ENCODE measurements at places on chromosomes 2 and 18.

DNA sequence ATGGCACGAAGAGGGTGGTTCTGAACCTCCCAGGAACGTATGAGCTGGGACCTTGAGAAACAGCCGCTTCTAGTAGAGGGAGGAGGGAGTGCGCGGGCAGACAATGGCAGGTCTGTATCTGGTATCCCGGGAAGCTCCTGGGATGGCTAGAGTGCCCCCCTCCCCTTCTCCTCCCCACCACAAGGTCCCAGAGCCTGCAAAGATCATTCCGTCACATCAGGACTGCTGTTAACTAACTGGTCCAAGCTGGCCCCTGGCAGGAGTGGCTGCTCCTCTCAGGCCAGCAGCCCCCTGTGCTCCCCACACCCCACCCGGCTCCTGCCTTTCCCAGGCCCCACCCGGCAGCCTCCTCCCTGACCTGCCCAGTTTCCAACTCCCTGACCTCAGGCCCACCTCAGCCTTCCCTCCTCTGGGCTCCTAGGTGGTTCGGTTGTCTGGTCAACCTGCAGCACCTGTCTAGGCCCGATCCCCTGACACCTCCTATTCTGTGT is 75.0 kb downstream of the TPO start:
- DNase-seq, result no peak

GRCh38 chr2:120749506-120750431 is 14.1 kb downstream of the GLI2 start:
- DNase-seq, result no peak

- DNase-seq, result peak; percentile 32
Observed at GRCh38 chr18:59067873-59068272, 71.8 kb upstream of the SEC11C start.

- DNase-seq, result peak; percentile 58
Observed at GRCh38 chr2:233385489-233386044, 31.3 kb downstream of the DGKD start.

GRCh38 chr2:142885543-142885942 is 8.1 kb downstream of the KYNU start:
- DNase-seq, result no peak

- DNase-seq, result no peak
Observed at GRCh38 chr2:204871231-204871953, 326.1 kb downstream of the PARD3B start.

DNA sequence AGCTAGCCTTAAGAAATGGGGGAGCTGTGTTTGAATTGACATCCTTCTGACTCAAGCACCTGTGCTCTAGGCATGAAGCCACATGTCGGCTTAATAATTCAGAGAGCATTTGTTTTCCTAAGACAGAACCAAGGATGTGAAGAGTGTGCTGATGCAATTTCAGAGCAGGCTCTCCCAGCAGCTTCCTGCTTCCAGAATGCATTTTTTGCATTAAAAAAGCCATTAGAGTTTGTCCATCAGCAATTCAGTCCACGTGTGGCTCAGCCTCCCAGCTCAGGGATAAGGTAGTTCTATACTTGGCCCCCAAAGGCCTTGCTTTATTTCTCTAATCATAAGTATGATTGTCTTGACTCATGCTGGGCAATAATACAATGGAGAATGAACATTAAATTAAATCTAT is 37.7 kb downstream of the DOCK10 start:
- DNase-seq, result no peak

- no peak for DNase-seq
Observed at GRCh38 chr2:72134997-72135800, 12.5 kb downstream of the CYP26B1 start.

GRCh38 chr18:14086458-14087231 is 45.6 kb downstream of the ZNF519 start:
- no peak for DNase-seq

- DNase-seq, result no peak
Observed at GRCh38 chr2:41989501-41990180, 58.2 kb upstream of the PKDCC start.

DNA sequence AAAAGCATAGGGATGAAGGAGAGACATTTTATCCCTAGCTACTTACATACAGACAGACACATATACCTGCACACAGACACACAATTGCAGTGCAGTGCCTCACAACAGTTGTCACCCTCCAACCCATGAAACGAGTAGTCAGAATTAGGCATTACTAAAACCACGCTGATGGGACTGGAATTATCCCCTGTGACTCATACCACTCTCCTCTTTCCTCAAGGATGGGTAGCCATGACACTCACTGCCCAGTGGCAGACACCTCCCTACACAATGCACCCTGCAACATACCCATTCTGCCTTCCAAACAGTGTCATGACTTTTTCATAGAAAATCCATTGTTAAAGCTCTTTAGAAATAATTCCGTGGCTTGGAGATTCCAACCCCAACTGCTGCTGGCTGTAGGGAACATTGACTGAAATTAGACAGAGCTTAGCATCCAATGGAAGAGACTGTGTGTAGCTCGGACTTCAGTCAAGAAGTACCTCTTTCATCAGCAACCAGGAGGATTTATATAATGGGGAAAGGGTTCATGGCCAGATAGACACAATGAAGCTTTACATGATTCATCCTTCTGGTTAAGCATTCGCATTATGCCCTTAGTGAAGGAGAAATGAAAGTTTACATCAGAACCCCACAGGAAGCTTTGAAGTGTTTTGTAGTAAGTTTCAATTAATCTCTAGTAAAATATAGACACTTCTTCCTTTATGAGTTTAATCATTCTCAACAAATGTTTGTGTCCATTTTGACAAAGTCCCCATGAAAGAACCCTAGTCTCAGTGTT is 155.2 kb downstream of the FBXO15 start:
- DNase-seq, result no peak

GRCh38 chr2:189544318-189545042 is 36.1 kb downstream of the SLC40A1 start:
- no peak for DNase-seq

DNA sequence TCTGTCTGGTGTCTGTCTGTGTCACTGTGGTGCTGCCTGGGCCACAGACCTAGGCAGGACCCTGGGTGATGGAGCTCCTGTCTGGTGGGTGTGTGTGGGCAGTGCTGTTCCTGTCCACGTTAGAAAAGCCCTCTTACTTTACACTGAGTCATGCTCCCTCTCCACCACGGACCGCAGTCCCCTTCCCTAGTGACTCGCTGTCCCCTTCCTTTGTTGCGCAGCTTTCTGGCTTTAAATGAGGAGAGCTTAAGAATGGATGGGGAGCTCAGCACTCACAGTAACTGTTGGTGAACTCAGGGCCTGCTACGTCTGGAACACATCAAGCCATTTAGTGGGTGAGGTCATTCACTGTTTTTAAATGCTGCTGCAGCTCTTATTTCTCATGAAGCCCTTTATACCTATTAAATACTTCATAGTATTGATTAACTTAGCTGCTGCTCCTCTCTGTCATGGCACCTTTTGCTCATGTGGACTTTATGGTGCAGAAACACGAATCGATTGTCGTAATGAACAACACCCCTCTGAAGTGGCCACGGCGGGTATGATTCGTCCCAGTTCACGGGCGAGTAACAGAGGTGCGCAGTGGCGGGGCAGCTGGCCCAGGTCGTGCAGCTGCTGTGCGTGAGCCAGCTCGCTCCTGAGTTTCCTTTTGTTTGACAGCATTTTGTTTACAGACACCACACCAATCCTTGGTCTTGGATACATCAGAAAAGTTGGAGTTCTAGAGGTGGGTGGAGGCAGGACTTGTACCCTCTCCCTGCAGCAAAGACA is 100.4 kb downstream of the LDLRAD4 start:
- peak; percentile 29 for DNase-seq

Data from activated naive CD8-positive, alpha-beta T cell treated with anti-CD3 and anti-CD28 coated beads, Interleukin-2, amount 50 U/mL, for 24 hours (primary cell).